ENCODE measurements at places on chromosomes 7 and 10.

GRCh38 chr10:76082232-76082631, 650.8 kb downstream of the LRMDA start:
- no peak for DNase-seq

GRCh38 chr7:73308074-73308664, 457 bp downstream of the NSUN5 start:
- no peak for DNase-seq

GRCh38 chr10:816091-816477, 115.4 kb downstream of the LARP4B start:
- DNase-seq = no peak

GRCh38 chr7:127782654-127783559, 130.9 kb downstream of the SND1 start:
- no peak for DNase-seq

GRCh38 chr10:13492493-13493180, 36.2 kb downstream of the BEND7 start:
- DNase-seq = no peak

- DNase-seq = no peak
Measured at GRCh38 chr7:115805458-115805857, 225.1 kb downstream of the TFEC start.

GRCh38 chr10:86167121-86167761, 199.4 kb downstream of the GRID1 start:
- DNase-seq = no peak

DNA sequence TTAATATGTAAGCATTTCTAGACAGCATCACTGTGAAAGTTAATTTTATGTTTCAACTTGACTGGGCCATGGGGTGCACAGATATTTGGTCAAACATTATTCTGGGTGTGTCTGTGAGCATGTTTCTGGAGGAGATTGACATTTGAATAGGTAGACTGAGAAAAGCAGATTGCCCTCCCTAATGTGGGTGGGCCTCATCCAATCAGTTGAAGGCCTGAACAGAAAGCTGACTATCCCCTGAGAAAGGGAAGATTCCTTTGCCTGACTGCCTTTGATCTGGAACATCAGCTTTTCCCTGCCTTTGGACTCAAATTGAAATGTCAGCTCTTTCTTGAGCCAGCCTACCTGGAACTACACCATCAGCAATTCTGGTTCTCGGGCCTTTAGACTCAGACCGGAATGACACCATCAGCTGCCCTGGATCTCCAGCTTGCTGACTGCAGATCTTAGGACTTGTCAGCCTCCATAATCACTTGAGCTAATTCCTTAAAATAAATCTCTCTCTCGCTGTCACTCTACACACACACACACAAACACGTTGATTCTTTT, 5.7 kb upstream of the RPP30 start:
- no peak for DNase-seq

GRCh38 chr10:127337801-127338200, 141.4 kb upstream of the INSYN2A start:
- no peak for DNase-seq

DNA sequence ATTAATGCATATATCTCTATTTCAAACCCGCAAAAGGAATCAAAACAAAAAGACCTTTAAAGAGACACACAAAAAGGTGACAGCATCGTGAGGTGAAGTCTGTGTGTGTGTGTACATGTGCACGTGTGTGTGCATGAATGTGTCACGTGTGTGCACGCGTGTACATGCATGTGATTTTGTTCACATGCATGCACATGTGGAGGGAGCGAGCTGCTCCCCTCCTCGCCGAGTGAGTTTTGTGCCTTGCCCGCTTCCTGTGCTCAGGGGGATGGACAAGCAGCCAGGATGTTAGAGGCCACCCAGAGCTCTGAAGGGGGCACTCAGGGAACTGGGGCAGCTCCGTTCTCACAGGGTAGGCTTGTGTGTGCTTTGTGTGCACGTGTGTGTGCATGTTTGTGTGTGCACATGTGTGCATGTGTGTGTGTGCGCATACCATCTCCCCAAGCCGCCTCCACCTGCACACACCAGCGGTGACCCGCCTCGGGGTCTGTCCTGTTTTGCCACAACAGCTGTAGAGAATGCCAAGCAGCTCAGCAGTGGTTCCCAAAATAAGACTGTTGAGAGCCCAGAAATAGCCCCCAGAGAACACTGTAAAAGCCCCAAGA, 191.2 kb downstream of the PTPRN2 start:
- DNase-seq = no peak

- no peak for DNase-seq
Measured at GRCh38 chr10:124551097-124551496, 89.5 kb downstream of the LHPP start.

GRCh38 chr7:107975394-107976013, 27.5 kb downstream of the LAMB1 start:
- no peak for DNase-seq

DNA sequence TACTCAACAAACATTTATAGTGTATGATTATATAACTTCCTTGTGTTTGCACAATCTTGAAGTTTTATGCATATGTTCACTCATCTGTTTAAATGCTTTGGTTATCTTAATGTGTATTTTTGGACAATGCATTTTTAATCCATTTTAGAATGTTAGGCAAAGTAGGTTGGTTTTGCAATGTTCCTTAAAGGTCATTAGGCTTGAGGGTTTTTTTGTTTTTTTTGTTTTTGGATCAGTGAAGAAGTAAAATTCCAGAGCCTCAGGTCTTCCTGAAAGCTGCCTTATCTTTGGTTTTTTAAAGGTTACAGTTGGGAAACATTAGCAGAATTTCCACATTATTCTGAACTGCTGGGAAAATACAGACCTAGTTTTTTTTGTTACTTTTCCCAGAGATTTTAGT, 12.8 kb downstream of the MDFIC start:
- DNase-seq = no peak

DNA sequence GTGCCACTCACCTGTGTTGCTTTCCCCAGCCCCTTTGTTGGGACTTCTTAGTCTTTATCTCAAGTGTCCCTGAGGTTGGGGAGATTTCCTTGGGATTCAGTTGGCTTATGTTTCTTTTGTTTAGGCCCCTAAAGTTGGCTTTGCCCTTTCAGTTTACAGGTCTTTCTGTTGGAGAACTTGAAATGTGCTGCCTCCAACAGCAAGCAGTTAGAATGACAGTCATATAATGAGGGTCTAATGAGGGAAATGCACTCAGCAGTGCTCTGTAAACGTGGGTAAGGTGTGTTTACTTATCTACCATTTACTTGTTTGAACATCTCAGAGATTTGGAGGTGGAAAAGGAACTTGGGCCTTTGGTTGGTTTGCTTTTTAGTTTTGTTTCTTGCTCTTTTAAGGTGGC, 191.4 kb upstream of the STK17A start:
- DNase-seq = no peak

- no peak for DNase-seq
Measured at GRCh38 chr10:117609095-117609795, 66.7 kb downstream of the EMX2 start.

GRCh38 chr7:30083334-30083733, 51.5 kb upstream of the MTURN start:
- no peak for DNase-seq

DNA sequence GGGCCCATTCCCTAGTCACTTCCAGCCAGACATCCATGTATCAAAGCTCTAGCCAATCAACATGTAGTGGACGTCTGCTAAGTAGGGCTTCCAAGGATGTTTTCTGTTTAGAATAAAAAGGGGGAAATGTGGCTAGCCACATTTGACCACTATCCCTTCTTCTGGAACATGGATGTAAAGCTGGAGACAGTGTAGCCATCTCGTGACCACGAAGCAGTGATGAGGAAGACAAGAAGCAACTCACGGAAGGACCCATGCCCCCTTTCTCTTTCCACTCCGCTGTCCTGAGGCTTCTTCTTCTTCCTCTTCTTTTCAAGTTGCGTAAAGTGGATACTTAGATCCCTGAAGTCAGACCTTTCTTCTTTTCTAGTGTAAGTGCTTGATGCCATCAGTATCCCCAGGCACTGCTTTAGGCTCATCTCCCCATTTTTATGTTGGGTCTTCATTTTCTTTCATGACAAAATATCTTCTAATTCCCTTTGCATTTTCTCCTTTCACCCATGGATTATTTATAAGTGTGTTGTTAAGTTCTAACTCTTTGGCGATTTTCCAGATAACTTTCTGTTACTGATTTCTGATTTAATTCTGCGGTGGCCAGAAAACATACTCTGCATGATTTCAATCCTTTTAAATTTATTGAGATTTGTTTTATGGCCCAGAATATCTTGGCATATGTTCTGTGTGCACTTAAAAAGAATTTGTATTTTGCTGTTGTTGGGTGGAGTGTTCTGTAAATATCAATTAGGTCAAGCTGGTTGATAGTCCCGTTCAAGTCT, 594.5 kb downstream of the SDK1 start:
- DNase-seq = no peak

- DNase-seq = no peak
Measured at GRCh38 chr7:40674316-40674715, 539.5 kb downstream of the SUGCT start.

DNA sequence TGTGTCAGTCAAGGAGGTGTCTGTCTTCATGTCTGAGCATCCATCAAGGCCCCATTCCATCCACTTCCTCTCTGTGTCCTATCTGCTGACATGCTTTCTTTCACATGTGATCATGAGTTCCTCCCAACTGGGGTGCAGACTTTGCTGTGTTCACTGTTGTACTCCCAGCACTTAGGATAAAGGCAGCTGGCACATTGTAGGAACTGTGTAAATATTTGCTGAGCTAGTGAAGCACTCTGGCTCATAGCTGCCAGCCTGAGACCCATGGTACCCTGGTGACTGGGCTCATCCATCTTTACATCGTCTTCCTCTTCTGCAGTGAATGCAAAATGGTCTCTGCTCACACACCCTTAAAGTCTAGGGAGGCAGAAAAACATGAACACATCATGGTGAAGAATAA, 242.2 kb upstream of the IGFBP3 start:
- DNase-seq = no peak

- no peak for DNase-seq
Measured at GRCh38 chr7:117564080-117564479, 84.3 kb downstream of the CFTR start.

- no peak for DNase-seq
Measured at GRCh38 chr7:157368955-157369354, 32.2 kb downstream of the DNAJB6 start.

GRCh38 chr7:132465516-132465915, 110.8 kb downstream of the PLXNA4 start:
- no peak for DNase-seq

DNA sequence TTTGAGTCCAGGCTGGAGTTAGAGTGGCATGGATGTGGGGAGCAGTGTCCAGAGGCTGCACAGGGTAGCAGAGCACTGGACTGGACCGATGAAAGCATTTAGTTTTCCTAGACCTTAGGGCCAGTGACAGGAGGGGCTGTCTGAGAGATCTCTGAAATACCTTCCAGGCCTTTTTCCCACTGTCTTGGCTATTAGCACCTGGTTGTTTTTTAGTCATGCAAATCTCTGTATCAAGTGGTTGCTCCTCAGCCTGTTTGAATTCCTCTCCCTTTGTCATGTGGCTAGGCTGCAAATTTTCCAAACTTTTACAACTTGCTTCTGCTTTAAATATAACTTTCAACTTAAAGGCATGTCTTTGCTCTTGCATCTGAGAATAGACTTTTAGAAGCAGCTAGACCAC, 504.3 kb upstream of the VSTM2A start:
- no peak for DNase-seq

GRCh38 chr7:128891110-128891941, 19.2 kb downstream of the KCP start:
- DNase-seq = no peak

DNA sequence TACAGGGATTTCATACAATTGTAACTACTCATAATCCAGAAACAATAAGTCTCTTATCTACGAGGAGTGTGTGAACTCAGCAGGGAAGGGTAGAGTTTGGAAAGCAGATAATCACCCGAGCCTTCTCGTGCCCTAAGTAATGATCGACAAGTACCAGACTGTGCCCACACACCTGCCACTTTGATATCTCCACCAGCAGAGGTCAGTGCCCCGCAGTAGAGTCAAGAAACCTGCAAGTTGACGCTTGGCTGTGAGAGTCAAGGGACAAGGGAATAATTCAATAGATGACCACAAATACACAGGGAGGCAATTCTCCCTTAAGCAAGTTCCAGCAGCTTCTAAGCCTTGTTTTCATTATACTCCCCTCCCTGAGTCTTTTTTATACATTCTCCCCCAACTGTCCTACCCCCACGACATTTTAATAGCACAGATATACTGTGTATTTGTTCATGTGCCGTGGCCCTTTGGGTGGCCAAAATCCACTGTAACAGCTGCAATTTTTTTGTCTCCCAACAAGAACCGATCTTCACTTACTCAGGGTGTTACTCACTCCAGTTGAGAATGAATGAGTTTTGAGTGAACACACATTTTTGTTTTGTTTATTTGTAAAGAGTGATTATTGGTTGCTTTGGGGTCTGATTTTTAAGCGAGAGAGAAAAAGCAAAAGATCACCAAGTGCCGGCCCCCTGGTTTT, 106.9 kb upstream of the RHEB start:
- DNase-seq = no peak

DNA sequence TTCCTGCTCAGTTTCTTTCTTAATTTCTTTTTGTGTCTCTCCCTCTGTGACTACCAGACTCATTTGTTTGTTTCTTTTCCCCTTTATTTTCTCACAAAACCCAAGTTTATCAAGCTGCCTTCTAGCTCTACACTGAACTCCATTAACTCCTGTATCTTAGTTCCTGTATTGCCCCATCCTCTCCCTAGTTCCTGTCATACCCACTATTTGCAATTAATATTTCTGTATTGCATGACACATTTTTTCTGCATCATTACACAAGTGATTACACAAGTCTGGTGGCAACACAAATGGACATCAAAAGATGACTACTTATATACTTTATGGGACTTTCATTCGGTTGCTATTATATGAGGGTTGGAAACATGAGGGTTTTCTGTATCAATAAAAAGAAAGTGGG, 26.9 kb upstream of the OR9A4 start:
- DNase-seq = no peak
